ENCODE measurements at places on chromosomes 3 and 15. TPM values are rescaled to one million over a fixed set of nuclear protein-coding genes. Genes with fewer than 3 reads are reported as not detected.

HYAL1 gene
- total RNA-seq = not detected

GOLGA6L7 gene
- not detected for total RNA-seq

FAM107A gene
- not detected for total RNA-seq

ANKDD1A gene
- 9.3 TPM for total RNA-seq

TM4SF18 gene
- not detected for total RNA-seq

FILIP1L gene
- 6.7 TPM for total RNA-seq

GOLGA8J gene
- total RNA-seq = 0.30 TPM

TERC gene
- 14.8 TPM for total RNA-seq

FES gene
- 9.1 TPM for total RNA-seq

- no peak overlapping the region for H3K4me3 ChIP-seq
- H3K36me3 ChIP-seq = no peaks in the 10 kb centered on the region
- no peak overlapping the region for H3K27ac ChIP-seq
- H3K27me3 ChIP-seq = no peaks in the 10 kb centered on the region
These were observed 13.9 kb upstream of the FAM174B start for GRCh38 chr15:92669432-92669831.

GRCh38 chr3:120597445-120598049, 1.4 kb downstream of the NDUFB4 start:
- no peaks in the 10 kb centered on the region for H3K36me3 ChIP-seq
- H3K27me3 ChIP-seq = no peaks in the 10 kb centered on the region
- peak overlapping the region; percentile 64 for H3K27ac ChIP-seq
- H3K4me1 ChIP-seq = peaks cover 27% of the 10 kb centered on the region

DNA sequence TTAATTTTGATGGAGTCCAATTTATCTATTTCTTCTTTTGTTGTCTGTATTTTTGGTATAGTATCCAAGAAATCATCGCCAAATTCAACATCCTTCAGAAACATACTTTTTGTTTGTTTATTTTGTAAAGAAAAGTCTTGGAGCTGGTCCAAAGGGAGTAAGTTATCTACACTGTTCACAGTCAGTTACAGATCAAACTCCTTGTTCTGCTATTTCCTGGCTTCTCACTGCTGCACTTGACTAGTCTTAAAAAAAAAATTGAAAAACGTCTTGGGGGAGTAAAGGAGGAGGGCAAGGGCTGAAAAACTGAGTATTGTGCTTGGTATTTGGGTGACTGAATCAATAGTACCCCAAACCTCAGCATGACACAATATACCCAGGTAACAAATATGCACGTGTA, 105.6 kb downstream of the NFKBIZ start:
- no peak for DNase-seq
- peaks cover 3% of the 10 kb centered on the region for H3K27me3 ChIP-seq
- no peaks in the 10 kb centered on the region for H3K4me1 ChIP-seq
- H3K4me3 ChIP-seq = no peak overlapping the region
- H3K27ac ChIP-seq = no peak overlapping the region

DNA sequence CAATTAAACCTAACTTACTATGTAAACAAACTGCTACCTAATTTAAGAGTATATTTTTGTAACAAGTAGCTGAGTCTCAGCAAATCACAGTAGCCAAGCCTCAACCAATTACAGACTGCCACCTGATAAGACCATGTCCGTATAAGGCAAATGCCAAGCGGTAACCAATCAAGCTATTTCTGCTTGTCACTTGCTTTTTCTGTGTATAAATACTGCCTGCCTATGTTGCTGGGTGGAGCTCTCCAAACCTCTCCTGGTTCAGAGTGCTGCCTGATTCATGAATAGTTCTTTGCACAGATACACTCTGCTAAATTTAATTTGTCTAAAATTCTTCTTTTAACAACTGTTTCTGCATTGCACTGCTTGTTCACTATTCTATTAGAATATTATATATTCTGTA, 42.6 kb downstream of the ZNF148 start:
- peaks cover 3% of the 10 kb centered on the region for H3K36me3 ChIP-seq
- H3K4me1 ChIP-seq = peaks cover 4% of the 10 kb centered on the region

DNA sequence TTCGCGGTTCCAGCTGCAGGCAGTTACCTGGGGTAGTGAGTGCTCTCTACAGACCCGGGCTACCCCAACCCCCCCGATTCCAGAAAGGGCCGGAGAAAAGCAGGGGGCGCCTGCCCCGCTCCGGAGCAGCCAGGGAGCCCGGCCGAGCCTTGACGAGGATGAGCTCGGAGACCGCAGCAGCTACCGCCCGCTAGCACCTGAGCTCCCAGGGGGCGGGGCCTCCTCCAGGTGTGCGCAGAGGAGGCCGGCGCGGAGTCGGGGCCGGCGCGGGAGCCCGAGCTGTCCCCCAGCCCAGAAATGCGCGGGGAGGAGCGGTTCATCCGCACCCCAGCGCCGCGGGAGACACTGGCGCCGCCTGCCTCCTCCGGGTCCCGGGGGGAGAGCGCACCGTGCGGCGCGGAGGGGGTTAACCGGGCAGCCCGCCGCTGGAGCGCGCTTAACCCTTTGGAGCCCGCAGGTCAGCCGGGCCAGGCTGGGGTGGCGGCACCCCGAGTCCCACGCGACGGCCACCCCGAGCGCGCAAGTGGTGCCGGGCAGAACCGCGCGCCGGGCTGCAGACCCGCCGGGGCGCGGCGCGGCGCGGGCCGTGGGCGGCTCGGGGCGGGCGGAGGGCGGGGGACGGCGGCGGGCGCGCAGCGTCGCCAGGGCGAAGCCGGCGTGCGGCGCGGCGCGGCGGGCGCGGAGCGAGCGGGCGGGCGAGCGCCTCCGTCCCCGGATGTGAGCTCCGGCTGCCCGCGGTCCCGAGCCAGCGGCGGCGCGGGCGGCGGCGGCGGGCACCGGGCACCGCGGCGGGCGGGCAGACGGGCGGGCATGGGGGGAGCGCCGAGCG, at the start of gene CACNA1D:
Gene CACNA1D, plus strand, starts transcription at position 649 of the 829 bp plus-strand sequence. CDS start 556 bp downstream, outside the sequence.
- no peaks in the 10 kb centered on the region for H3K27me3 ChIP-seq
- H3K4me1 ChIP-seq = no peaks in the 10 kb centered on the region
- no peak within 1 kb of the TSS for H3K4me3 ChIP-seq
- no peaks in the 10 kb centered on the region for H3K36me3 ChIP-seq
- no peak within 1 kb of the TSS for H3K27ac ChIP-seq
- DNase-seq = no peak

DNA sequence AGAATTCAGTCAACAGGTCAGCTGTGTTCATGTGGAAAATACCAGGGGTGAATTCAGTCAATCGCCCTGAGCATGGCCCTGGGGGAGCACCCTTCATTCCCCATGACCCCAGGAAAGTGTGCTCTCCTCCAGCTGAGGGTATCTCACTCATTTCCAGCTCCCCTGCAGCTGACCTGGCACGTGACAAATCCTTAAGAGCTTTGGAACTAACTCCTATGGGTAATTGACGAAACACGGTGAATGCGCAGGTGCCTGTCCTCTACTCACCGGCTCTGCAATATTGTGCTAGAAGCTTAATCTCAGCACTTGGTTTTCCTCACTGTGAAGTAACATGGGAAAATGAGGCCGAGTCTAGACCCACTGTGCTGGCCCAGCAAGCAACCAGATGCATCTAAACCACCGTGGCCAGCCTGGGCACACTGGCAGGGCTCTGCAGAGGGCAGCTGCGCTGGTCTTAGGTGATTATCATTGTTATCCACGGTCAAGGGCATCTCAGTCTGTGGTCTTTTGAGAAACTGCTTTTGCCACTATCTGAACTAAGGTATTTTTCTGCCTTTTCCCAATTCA, 63.1 kb downstream of the SPSB4 start:
- no peak overlapping the region for H3K27ac ChIP-seq
- DNase-seq = no peak
- H3K27me3 ChIP-seq = no peaks in the 10 kb centered on the region
- no peaks in the 10 kb centered on the region for H3K4me1 ChIP-seq

DNA sequence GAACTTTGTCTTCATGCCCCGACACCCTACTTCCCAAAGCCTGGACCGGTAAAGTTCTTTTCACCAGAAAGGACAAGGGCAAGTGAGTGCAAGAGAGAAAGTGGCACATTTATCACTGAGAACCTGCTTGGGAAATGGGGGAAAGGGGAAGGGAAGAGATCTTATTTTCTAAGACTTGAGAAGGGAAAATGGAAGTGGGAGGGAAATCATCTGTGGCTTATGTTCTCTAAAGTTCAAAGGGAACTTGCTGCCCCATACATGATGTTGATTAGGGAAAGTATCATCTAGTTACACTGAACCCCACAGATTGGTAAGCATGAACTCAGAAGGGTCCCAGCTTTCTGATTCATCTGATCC, 199.5 kb upstream of the LPP start:
- no peak overlapping the region for H3K27ac ChIP-seq
- no peaks in the 10 kb centered on the region for H3K36me3 ChIP-seq
- no peaks in the 10 kb centered on the region for H3K27me3 ChIP-seq
- H3K4me3 ChIP-seq = no peak overlapping the region
- peaks cover 15% of the 10 kb centered on the region for H3K4me1 ChIP-seq
- no peak for DNase-seq

- no peak overlapping the region for H3K4me3 ChIP-seq
- peaks cover 15% of the 10 kb centered on the region for H3K4me1 ChIP-seq
- no peaks in the 10 kb centered on the region for H3K27me3 ChIP-seq
- no peak for DNase-seq
- no peak overlapping the region for H3K27ac ChIP-seq
These were observed 94.8 kb downstream of the FMN1 start for GRCh38 chr15:33099739-33100138.

GRCh38 chr3:139538733-139539132, 809 bp downstream of the RBP1 start:
- no peak overlapping the region for H3K4me3 ChIP-seq
- no peaks in the 10 kb centered on the region for H3K4me1 ChIP-seq
- DNase-seq = no peak
- H3K36me3 ChIP-seq = no peaks in the 10 kb centered on the region

GRCh38 chr15:33040496-33040895, 154.0 kb downstream of the FMN1 start:
- no peak for DNase-seq
- H3K27me3 ChIP-seq = no peaks in the 10 kb centered on the region
- no peaks in the 10 kb centered on the region for H3K36me3 ChIP-seq
- H3K27ac ChIP-seq = no peak overlapping the region

Data from naive thymus-derived CD4-positive, alpha-beta T cell (primary cell).